Mesenteric fat pad (tissue), 1 donor: ENCODE measurements at places on chromosomes 16 and 17.

GRCh38 chr16:20897253-20897897 is 2.8 kb downstream of the DCUN1D3 start:
- DNase-seq = no peak

- DNase-seq = no peak
Observed at GRCh38 chr17:32732900-32733299, 144.0 kb downstream of the MYO1D start.

DNA sequence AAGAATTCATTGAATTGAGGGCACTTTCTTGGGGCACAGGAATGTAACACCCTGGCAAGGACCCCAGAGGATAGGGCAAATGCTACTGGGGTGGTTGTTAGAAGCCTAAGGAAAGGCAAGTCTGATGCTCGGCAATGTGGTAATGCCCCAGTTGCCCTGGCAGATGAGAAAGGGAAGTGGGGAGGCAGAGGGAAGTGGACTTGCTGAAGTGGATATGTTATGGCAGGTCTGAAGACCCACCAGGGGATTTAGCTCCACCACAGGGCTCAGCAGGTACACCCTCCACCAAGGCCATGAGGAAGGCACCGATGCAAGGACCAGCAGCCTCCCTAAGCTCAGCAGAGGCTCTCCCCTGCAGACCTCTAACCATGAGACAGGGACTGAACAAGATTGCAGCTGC is 184.8 kb downstream of the IRX5 start:
- no peak for DNase-seq

DNA sequence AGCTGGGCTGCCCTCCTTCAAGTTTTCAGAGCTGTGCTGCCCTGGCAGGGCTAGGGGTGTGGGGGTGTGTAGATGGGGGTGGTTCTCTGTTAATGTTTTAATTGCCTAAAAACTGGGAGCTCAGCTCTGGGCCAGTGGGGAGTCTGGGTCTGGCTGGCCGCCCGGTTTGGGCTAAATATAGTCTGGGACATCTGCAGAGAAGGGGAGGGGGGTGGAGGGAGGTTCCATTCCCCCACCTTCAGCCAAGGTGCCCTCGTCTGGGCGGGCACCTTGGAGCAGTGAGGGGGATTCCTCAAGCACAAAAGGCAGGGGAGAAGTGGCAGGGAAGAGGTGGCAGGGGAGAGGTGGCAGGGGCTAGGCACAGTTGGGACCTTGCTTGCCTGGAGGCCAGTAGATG is 13.0 kb downstream of the RARA start:
- no peak for DNase-seq

DNA sequence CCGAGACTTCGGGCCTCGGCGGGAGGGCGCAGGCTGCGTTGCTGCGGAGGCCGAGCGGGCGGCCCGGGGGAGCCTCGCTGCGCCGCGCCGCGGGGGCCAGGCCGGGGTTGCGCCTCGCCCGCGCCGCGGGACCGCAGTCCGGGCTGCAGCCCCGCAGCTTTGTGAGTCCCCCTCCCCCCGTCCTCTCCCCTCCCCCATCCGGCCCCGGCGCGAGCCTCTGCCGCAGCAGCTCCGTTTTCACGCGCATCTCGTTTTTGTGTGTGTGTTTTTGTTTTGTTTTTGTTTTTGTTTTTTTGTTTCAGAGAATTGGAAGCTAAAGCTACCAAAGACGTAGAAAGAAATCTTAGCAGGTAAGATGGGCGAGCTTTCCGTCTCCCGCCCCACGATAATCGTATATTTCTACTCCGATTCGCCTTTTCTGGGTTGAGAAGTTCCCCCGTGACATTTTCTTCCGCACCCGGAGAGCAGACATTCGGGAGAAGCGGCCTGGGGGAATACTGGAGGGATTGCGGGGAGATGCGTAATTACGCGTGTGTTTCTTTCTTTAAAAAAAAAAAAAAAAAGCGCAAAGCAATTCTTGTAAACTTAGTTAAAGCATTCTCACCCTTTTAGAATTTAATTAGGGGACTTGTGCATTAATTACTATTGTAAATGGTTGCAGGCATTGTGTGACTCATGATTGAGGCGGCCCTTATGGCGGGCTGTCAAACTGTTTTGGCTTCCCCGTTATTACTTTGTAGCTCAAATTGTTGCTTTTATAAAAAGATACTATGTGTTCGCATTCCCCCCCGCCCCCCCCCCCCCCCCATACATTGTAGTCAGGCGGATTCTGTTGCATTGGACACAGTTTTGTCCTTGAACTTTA is 732 bp downstream of the TNRC6A start:
- no peak for DNase-seq

- no peak for DNase-seq
Observed at GRCh38 chr17:4474093-4474492, 24.6 kb upstream of the SPNS2 start.

- DNase-seq = no peak
Observed at GRCh38 chr16:88812513-88813268, 963 bp upstream of the APRT start.
